IMR-90 (cell line): ENCODE measurements at places on chromosomes 5 and 9. TPM values are rescaled to one million over a fixed set of nuclear protein-coding genes. Genes with fewer than 3 reads are reported as not detected.

Gene ZNF879
- 3.3 and 3.4 TPM in 2 replicates for total RNA-seq

- DNase-seq: no peak
Observed at GRCh38 chr9:90975781-90976538, 174.3 kb downstream of the SYK start.

DNA sequence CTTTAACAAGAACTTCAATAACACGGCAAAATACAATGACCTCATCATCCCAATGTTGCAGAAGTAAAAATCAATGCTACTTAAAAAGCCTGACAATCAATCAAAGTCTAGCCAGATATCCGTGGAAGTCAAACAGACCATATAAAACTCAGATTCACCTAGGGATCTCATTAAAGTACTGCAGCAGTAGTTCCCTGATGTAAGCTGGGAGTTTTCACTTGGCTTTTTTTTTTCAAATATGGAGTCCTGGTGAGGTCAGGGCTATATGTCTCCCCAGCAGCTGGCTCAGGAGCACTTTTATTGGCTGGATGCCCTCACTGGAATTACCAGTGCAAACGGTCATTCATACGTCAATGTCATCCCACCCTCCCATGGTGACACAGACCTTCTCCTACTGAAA is 220.6 kb upstream of the SLC30A5 start:
- DNase-seq: no peak

GRCh38 chr5:68122439-68123328 is 92.9 kb upstream of the PIK3R1 start:
- DNase-seq: no peak

GRCh38 chr5:171820561-171820960 is 34.9 kb downstream of the SMIM23 start:
- no peak for DNase-seq

- peak; percentile 31 for DNase-seq
Observed at GRCh38 chr5:180718810-180719453, 20.9 kb downstream of the OR2Y1 start.

GRCh38 chr9:35313916-35314315 is 152.1 kb downstream of the UNC13B start:
- peak; percentile 29 for DNase-seq

Gene LCN6
- total RNA-seq: not detected in 2 replicates
